Mesothelial cell of epicardium (in vitro differentiated cells): ENCODE measurements at places on chromosomes 11 and 22.

DNA sequence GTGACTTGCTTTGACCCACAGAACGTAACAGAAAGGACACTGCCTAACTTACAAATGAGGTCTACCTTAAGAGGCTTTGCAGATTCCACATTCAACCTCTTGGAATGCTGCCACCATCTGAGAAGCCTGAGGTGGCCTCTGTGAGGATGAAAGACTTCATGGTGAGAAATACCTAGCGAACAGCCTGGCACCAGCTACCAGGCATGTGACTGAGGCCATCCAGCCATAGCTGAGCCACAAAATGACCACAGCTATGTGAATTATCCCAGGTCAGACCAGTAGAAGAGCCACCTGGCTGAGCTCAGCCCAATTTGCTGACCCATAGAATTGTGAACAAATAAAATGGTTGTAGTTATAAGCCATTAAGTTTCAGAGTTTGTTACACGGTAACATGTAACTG is 37.5 kb downstream of the PPARA start:
- no peak for DNase-seq

DNA sequence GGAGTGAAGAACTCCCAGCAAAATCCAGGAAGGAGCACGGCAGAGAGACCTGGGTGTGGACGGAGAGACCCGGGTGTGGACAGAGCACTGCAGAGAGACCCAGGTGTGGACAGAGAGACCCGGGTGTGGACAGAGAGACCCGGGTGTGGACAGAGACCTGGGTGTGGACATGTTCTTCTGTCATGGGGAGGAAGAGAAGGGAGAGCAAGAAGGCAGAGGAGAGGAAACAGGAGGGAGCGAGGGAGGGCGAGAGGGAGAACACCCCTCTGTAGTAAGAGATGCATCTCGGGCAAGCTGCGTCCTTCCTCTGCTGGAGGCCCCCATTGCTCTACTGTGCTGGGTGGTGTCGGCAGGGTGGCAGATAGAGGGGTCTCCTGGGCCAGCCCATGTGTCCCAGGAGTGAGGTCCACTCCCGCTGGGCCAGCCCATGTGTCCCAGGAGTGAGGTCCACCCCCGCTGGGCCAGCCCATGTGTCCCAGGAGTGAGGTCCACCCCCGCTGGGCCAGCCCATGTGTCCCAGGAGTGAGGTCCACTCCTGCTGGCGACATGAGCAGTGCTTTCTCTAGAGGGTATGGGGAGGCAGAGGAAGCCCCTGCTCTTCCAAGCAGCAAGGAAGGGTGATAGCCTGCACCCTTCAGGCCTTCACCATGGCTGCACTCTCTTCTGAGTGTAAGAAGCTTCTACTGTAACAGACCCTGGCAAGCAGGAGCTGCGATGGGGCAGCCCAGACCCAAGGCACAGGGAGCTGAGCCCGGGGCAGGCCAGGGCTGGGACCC is 934.2 kb downstream of the BRD1 start:
- peak; percentile 29 for DNase-seq

GRCh38 chr11:19869466-19869865 is 156.8 kb downstream of the NAV2 start:
- DNase-seq: no peak

- DNase-seq: no peak
Observed at GRCh38 chr11:7060868-7061267, 27.9 kb upstream of the RBMXL2 start.

DNA sequence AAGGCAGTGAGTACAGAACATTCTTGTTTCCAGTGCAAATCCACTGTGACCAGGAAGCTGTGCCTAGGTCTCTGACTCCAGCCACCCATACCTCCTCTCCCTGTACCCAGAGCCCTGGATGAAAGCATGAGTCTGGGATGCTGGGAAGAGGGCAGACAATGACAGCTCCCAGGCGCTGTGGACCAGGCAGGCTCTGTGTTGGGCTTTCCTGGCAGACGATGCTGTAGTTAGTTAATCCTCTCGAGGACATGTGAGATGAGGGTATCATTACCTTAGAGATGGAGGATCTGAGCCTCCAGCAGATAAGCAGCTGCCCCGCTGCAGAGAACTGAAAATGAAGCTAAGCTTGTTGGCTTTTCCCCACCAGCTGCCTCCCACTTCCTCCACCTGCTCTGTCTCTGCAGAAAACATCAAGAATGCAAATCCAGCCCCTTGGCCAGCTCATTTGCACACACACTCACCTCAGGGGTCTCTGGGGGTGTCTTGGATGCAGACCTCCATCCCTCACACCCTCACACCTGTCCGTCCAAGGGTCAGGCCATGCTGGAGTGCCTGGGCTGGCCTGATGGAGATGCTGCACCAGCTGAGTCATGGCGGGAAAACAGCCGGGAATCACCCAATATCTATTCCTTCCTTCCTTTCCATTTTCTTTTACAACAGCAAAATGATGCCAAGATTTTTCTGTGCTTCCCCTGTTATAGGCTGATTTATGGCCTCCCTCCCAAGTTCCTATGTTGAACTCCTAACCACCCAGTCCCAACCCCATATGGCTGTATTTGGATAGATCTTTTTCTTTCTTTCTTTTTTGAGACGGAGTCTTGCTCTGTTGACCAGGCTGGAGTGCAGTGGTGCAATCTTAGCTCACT is 94.9 kb upstream of the SEPTIN5 start:
- no peak for DNase-seq

DNA sequence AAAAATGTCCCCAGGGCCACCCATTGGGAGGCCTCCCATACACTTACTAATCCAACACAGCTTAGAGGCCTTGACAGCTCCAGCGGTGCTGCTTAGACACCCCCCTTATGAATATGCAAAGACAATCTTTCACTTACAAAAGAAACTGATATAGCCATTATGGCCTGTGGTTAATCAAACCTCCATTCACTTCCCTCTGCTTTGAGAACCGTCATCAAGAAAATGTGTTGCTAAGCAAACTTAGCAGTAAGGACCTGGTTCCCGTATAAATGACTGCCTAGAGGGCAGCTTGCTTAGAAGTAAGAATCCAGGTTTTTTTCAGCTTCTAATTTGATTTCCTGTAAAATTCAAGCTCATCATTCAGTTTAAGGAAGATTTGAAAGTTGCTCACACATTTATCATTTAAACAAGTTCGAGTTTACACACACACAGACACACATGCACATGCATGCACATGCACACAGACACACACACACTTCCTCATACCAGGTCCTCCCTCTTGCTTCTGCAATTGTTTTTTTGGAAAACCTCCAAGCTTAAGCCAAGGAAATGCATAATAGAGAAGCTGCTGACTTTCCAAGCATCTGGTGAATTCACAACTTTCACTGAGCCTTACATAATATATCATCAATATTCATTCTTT is 137.7 kb upstream of the BLID start:
- DNase-seq: no peak

DNA sequence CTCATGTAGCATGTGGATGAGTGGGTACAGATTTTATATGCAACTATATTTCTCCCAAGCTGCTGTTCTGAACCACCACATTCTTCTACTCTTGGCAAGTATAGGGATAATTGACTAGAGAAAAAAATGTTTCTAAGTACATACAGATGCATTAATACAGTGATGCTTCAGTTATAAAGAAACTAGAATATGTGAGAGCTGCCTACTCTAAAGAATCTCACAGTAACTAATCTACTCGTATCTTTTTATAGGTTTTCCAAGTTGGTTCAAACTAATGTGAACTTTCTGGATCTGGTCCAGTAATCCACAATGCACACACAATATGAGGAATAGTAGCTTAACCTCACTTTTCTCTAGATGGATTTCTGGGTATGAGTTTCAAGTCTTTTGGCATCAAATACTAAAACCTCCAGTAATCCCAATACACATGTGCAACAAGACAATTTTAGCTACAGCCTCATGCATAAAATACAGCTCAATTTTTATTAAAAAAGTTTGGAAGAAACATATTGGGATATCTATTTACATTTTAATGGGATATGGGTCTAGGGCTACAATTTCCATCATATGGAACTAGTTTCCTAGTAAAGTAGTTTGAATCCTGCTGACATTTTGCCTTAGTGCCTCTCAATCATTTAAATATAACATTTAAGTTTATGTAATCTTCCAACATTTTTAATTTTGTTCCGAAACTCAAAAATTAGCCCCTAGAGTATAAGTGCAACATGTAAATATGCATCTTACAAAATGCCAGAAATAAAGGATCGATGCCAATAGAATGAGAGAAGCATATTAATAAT is 2209.7 kb downstream of the LRRC4C start:
- DNase-seq: no peak

DNA sequence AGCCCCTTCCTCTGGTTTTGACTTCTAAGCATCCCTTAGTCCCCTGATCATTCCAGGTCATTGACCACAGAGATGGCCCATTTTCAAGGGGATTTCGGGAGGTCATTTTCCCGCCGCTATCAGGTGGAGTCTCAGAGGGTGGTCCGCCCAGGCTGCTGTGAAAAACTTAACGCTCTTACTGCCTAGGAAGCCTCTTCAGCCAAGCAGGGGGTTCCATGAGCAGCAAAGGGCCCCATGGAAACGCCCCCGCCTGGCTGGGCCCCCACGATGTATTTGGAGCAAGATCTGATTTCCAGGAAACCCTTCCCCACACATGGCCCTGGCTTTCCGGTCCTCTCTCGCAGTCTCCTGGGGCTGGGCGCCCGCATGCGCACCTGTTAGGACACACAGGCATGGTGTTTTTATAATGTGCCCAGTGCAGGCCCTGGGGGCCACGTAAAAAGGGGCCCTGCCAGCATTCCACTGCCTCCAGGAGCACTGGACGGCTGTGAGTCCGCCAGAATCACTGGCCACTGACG is 32.5 kb downstream of the ANO1 start:
- DNase-seq: no peak

GRCh38 chr11:7967826-7968225 is 2.6 kb upstream of the NLRP10 start:
- no peak for DNase-seq

GRCh38 chr22:46848197-46848596 is 85.7 kb downstream of the TBC1D22A start:
- no peak for DNase-seq

DNA sequence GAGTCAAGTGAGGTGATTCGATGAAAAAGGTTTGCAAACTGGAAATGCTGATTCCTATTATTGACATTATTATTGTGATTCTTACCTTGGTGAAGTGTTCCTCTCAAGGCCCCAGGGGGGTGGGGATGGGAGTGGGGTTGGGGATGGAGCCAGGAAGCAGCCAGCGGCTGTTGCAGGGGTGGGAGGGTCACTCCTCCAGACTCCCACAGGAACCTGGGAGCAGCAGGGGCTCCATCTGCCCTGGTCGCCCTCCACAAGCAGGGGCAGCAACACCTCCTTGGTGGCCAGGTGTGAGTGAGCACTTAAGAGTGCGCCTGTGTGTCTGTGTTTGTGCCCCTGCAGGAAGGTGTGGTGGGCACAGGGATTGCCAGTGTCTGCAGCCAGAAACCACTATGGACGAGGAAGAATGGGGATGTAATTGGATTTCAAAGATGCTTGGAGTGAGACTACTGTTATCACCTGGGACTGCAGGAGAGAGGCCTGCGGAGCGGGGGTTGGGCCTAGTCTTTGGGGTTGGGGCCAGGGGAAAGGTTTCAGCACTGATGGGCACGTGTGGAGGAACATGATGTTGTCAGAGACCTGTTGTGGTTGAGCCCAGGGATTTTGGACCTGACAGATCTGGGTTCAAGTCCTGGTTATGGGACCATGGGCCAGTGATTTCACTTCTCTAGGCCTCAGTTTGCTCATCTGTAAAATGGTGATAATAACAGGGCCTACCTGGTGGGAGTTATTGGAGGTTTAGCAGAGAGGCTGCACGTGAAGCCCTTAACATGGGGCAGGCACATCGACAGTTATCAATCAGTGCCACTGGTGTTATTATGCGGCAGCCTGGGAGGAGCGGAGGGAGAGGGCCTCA is 3.6 kb upstream of the TP53I11 start:
- no peak for DNase-seq

DNA sequence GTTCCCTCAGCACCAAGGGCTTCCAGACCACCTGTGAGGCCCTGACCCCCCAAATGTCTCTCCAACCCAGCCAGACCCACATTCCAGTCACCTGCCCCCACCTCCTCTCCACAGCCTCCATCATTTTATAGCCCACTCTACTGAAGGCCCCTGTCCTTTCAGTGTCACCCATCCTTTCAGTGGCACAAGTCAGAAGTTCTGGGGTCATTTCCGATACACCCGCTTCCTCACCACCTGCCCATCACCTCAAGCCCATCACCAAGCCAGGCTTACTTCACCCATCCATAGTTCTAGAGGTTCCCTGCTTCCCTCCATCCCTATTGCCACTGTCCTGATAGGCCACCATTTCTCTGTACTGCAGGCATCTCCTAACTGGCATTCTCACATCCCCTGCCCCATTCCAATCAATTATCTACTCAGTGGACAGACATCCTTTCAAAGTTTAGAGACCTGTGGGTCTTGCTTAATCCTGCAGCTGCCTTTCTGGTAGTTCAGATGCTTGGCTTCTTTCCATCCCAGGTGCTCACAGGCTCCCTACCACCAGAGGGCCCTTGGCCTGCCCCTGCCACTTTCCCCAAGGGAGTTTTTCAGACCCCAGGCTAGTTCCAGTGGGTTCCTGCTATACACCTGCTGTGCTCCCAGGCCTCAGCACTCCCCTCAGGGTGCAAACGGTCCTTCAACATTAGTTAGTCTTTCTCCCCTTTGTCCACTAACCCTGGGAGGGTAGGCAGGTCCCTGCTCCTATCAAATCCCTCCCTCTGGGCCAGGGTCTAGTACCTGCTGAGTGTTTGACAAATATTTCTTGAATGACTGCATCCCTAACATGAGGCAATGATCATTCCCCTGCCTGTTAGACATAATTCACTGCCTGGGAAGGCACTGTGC is 7.6 kb downstream of the KCNQ1OT1 start:
- no peak for DNase-seq

GRCh38 chr22:23580576-23581259 is 628 bp upstream of the IGLL1 start:
- DNase-seq: no peak

DNA sequence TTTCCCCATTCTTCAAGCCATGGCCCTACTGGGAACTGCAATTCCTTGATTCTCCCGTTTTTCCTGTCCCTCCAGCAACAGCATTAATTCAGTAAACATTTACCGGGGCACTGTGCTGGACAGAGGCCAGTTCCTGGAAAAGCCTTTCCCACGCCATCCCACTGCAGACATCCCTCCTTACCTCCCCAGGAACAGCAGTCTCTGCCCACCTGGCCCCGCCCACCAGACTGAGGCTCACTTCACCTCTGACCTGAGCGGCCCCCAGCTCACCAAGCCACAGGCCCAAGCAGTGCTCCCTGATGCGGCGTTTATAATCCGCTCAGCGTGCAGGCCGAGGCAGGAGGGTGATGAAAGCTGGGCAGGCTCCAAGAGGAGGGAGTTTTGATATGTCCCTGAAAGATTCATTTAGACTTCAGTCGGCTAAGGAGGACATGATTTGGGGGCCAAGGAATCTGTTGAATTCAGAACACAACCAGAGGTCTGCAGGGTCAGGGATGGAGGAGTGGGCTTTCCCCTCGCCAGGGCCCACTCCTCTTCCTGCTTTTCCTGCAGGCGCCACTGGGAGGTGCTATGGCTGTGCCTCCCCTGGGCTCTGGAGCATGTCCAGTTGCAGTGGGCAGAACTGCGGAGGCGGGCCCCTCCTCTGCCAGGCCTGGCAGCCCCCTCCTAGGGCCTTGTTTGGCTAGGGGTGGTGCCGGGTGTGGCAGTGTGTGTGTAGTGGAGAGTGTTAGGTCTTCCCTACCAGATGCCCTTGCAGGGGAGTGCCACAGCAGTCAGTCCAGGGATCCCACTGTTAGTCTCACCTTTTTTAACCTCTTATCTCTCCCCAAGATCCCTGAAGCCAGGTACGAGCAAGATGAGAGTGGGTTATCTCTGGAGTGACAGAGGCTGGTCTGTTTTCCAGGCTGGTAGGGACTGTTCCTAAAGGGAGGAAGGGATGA is 1.4 kb upstream of the TAGLN start:
- DNase-seq: no peak
